Colonic mucosa (tissue), 4 donors: ENCODE measurements at places on chromosomes 12 and 14.
A peak's percentile ranks its signal among the peaks of the same experiment; 100 is the strongest.

DNA sequence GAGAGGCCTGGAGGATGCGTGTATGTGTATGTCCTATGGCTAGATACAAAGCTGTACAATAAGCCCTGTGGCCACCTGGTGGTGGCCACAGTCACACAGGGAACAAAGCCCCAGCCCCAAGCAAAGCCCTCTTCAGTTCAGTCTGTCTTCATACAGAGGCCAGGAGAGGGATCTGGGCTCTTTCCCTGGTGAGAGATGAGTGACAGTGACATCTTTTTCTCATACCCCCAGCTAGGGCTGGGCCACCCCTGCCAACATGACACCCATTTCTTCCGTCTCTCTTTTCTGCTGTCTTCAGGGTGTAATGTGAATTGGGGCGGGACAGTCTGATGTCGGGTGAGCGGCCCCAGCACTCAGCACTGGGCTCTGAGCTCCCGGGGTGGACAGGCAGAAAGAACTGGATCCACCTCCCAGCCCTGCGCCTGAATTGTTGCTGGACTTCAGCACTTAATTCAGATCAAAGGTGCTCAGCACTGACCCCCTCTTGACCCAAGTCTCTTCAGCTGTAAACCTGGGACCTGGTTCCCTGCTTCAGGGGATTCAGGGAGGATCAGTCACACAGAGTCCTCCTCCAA, 59.8 kb downstream of the SERPINA3 start:
- DNase-seq: no peak

GRCh38 chr14:89226801-89227495, 190.1 kb downstream of the FOXN3 start:
- DNase-seq: no peak

- no peak for DNase-seq
Measured at GRCh38 chr12:16492820-16493797, 112.9 kb downstream of the LMO3 start.

DNA sequence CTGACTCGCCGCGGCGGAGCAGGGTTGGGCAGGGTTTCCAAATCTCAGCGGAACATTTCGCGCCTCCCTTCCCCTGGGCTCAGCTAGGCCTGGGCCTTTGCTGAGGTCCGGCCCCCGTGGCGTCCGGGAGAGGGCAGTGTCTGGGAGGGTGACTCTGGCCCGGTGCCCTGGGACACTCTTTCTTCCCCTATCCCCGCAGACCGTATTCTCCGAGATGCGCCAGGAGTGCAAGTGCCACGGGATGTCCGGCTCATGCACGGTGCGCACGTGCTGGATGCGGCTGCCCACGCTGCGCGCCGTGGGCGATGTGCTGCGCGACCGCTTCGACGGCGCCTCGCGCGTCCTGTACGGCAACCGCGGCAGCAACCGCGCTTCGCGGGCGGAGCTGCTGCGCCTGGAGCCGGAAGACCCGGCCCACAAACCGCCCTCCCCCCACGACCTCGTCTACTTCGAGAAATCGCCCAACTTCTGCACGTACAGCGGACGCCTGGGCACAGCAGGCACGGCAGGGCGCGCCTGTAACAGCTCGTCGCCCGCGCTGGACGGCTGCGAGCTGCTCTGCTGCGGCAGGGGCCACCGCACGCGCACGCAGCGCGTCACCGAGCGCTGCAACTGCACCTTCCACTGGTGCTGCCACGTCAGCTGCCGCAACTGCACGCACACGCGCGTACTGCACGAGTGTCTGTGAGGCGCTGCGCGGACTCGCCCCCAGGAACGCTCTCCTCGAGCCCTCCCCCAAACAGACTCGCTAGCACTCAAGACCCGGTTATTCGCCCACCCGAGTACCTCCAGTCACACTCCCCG, 3.0 kb downstream of the WNT1 start:
- DNase-seq: no peak

DNA sequence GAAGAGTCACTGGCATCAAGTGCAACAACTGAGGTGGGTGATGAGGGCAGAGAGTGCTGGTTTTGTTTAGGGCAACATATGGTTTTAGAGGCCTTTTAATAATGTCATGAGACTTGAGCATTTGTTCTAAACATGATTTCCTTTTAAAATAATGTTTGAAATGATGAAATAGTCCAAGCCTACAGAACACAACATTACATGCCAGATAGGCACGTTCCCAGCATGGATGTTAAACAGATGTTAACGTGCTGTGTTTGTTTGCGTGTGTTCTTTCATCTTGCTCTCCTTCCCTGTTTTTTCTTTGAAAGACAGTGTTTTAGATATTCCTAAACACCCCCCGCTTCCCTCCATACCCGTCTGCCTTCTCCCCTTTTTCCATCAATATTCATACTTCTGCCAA, 82.3 kb downstream of the RGS6 start:
- DNase-seq: no peak

- no peak for DNase-seq
Measured at GRCh38 chr12:114920771-114921554, 237.0 kb upstream of the TBX3 start.

DNA sequence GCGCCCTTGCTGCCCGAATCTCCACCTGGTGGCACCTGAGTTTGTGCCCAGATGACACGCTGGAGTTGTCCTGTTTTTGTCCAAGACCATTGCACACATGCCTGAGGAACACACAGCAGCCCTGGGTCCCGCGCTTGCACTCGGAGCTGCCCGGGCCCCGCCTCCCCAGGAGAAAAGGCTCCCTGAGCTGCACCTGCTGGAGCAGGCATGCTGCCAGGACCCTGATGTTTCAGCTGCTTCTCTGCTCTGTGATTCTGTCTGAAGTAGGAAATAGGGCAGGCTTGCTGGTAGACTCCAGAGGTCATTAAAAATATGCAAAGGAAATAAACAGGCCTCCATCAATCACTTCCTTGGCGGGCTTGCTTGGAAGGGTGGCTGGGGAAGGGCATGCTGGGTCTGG, 271.6 kb downstream of the CACNA1C start:
- DNase-seq: peak; percentile 64

GRCh38 chr12:130280742-130281141, 56.9 kb upstream of the PIWIL1 start:
- DNase-seq: no peak

DNA sequence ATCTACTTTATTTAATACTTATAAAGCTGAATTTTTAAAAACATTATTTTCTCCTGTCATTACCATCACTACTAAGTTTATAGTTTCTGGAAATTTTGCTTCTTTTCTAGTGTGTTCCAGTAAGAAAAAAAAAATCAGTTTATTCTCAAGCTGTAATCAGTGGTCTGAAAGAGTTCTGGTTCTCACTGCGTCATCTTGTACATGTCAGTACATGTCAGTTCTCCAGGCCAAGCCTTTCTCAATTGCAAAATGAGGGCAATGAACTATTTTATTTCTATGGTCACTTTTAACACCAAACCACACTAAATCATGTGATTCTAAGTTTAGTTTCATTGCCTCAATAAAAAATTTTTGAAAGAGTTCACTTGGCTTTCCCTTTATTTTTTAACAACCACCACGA, 468.9 kb upstream of the LRFN5 start:
- no peak for DNase-seq

- DNase-seq: no peak
Measured at GRCh38 chr14:76080471-76080870, 71.3 kb upstream of the GPATCH2L start.

GRCh38 chr12:68529869-68530268, 80.8 kb upstream of the RAP1B start:
- DNase-seq: no peak

- DNase-seq: no peak
Measured at GRCh38 chr12:57846285-57846576, 298 bp downstream of the CTDSP2 start.

GRCh38 chr12:14367040-14367661, 1.7 kb downstream of the ATF7IP start:
- no peak for DNase-seq

DNA sequence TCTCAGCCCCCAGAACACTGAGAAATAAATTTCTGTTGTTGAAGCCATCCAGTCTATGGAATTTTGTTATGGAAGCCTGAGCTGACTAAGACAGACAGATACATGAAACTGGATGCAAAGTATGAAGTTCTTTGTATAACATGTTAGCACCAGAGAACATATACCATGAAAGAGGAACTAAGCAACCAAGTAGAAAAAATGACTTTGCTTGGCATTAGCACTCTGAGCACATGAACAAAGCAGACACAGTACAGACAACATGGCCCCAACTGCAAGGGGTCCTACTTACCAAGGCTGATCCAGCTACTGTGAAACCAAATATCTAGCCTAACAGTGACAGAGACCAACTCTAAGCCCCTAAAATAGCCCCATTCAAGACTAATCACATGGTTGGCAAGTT, 13.8 kb downstream of the EXOC5 start:
- DNase-seq: no peak

- no peak for DNase-seq
Measured at GRCh38 chr12:114981036-114981435, 297.1 kb upstream of the TBX3 start.

GRCh38 chr12:108803428-108804105, 53.8 kb downstream of the SSH1 start:
- DNase-seq: peak; percentile 85

GRCh38 chr14:51643140-51643539, 8.6 kb upstream of the FRMD6 start:
- no peak for DNase-seq

- DNase-seq: no peak
Measured at GRCh38 chr12:91687052-91688017, 458.3 kb downstream of the BTG1 start.

DNA sequence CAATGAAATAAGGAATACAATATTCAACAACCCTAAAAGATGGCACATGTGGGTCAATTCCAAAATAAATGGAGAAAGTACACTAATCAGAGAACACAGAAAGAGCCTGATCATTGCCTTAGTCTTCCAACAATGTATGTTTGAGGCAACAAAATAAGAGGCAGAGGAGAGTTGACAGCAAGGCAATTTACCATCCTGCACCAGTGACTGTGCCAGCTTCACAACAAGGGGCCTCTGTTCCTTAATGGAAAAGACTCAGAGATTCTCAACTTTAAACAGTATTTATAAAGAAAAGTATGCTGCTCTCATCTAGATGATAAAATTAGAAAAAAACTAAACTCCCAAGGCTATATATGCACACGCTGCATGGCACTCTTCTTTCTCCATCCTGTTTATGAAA, 25.9 kb downstream of the EPS8 start:
- DNase-seq: no peak

DNA sequence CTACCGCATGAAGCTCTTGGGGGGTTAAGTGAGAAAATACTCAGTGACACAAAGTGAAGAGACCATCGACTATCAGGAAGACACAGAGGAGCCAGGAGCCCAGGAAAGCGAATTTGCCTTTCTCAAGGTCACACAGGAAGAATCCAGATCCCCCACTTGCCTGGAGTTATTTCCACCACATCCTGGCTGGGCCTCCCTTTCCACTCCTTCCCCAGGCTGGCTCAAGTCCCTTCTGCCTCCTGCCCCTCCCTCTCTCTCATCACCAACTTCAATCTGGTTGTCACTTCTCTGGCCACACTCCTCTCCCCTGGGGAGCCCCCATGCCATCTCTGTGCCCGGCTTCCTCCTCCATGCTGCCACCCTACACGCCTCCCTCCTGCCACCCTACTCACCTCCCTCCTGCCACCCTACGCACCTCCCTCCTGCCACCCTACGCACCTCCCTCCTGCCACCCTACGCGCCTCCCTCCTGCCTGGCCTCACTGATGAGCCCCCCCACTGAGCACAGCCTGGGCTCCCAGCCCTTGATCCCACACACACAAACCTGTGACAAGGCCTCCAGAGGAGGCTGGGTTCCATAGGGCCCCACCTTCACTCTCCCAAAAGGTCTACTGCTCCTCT, 6.3 kb downstream of the SCNN1A start:
- DNase-seq: peak; percentile 35

DNA sequence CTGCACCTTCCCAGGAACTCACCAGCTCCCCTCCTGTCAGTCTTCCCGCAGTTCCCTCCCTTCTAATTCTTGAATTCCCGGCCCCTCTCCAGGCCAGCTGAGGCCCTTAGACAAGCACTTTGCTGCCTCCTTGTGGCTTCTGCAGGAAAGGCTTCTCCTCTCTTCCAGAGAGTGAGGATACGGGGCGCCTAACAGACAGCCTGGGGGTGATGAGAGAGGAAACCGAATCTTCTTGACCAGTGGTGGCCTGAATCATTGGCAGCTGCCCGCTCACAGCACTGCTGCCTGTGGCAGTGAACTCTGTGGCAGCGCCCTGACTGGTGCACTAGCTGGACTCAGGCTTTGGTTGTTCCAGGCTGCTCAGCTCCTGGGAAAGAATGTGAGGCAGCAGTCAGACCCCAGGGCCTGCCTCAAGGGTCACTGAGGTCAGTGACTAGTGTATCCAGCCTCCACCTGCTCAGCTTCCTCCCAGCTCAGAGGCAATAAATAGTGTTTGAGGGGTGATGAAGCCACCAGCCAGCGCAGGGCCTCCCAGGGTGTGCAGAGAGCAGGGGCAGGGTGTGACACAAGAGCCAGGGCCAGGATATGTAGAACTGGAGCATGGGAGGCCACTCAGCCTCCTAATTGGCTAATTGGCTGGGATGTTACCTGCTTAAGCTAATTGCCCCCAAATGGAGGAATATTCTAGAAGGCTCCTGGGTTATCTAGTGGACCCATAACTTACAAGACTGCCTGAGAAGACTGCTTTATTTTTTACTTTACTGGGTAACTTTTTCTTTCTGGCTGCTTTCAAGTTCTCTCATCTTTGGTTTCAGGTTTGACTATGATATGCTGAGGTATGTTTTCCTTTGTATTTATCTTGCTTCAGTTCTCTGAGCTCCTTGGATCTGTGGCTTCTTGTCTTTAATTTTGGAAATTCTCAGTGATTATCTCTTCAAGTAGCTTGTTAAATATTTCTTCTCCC, 12.9 kb upstream of the MCRS1 start:
- peak; percentile 75 for DNase-seq

DNA sequence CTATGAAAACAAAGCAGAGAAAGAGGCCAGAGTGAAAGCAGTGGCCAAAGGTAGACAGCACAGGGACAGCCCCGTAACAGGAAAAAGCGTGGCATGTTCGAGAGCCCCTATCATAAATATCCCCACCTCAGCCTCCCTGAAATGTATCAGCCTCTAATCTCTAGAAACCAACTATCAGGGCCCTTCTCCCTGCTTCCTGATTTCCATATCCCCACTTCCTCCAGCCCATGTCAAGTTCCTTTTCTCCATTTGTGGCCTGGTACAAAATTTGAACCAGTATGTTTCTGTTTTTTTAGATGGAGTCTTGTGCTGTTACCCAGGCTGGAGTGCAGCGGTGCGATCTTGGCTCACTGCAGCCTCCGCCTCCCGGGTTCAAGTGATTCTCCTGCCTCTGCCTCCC, 16.9 kb downstream of the DEPDC4 start:
- no peak for DNase-seq
